ENCODE measurements at places on chromosomes 13 and 19. TPM values are rescaled to one million over a fixed set of nuclear protein-coding genes. Genes with fewer than 3 reads are reported as not detected.
A peak's percentile ranks its signal among the peaks of the same experiment; 100 is the strongest.

DNA sequence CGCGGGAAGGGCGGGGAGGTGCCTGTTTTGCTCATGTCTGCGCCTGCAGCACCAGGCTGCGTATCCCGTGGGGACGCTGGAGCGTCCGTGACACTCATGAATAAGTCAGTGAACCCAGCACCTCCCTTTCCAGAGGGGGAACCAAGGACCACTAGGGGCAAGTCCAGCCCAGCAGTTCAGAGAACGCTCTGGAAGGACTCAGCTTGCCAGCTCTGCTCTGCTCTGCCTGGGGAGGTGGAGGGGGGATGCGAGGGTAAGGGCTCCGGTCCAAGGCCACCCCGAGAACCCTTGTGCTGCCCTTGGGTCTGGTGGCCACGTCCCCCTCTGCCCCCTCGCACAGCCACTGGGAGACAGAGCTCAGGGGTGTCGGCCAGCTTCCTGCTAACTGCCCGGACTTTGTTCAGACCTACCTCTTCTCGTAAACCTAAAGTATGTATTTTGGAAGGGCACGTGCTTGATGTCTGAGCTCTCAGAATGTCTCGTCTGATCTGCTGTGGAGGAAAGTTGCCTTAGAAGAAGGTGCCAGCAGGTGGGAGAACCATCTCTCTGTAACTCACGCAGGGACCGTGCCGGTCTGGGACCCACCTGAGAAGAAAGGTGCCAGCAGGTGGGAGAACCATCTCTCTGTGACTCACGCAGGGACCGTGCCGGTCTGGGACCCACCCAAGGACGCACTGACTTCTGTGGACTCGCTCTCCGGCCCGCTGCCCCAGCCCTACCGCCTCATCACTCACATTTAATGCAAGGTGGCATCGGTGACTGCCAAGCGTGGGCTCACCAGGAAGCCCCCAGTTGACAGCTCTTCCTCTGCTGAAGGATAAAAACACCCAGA lies 34.1 kb downstream of the TMEM255B start:
- DNase-seq, result no peak

DNA sequence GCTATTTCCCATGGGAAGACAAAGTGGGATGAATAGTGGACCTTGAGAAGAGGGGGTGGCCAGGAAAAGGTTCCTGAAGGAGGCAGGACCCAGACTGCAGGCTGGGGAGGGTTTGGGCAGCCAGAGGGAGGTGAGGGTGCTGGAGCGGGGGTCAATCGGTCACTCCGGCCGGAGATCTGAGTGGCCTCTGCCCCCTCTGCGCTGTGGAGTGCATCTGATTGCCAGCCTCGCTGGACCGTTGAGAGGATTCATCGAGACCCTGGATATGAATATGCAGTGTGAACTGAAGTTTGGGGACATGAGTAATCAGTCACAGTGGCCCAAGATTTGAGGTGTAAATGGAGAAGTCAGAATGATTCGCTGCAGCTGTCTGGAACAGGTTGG lies 5.5 kb upstream of the ZNF580 start:
- no peak for DNase-seq

GRCh38 chr13:39100996-39101738 lies 62.9 kb downstream of the NHLRC3 start:
- DNase-seq, result no peak

GRCh38 chr13:114043421-114044053 lies 69.7 kb upstream of the C13orf46 start:
- DNase-seq, result no peak

DNA sequence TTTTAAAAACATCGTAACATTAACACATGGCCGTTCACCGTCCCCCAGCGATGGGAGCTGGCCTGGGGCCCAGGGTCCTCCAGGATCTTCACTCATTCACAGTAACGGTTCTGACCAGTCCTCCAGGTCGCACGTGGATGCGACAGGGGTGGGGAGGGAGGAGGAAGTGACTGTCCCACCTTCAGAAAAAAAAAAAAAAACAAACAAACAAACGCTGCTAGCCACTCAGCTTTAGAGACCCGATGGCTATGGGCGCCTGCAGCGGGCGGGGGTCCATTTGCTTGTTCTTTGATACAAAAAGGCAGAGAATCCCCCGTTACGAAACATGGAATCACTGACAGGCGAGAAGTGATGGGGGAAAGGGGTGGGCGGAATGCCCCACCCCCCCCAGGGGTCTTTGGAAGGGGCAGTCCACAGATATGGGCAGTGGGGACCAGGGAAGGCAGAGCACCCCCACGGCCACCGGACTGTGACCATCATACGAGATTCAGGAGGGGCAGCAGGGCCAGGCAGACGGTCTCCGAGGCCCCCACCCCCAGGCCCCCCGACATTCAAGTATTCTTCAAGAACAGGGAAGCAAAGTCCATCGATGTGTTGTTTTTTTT lies 13.3 kb downstream of the MKNK2 start:
- DNase-seq, result no peak

DNA sequence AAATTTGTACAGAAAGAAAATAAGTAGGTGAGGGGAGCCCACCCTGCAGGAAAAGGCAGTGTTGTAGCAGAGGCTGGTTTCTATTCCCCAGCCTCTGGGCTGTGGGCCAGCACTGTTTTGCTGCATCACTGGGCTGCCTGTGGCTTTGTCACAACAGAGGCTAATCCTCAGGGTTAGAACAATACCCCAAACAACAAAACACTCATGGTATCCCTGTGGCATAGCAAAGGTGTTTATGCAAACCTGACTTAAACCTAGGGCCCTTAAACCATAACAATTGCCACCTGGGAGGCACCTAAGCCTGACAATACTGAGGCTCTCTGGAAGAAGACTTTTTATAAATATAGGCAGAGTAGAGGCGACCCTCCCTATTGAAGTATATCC lies 314.7 kb downstream of the OLFM4 start:
- no peak for DNase-seq

- no peak for DNase-seq
These were observed 18.9 kb upstream of the ZNRF4 start for GRCh38 chr19:5436106-5436947.

GRCh38 chr19:55384131-55384919 lies at the start of gene TMEM238:
Gene TMEM238, minus strand, starts transcription at chr19:55384292. Its CDS starts 33 bp downstream, at chr19:55384259.
- peak; percentile 88 for DNase-seq

- no peak for DNase-seq
These were observed 26.4 kb downstream of the GRTP1 start for GRCh38 chr13:113337556-113337955.

- DNase-seq, result peak; percentile 84
These were observed 55.2 kb downstream of the VWA8 start for GRCh38 chr13:41905600-41906254.

DNA sequence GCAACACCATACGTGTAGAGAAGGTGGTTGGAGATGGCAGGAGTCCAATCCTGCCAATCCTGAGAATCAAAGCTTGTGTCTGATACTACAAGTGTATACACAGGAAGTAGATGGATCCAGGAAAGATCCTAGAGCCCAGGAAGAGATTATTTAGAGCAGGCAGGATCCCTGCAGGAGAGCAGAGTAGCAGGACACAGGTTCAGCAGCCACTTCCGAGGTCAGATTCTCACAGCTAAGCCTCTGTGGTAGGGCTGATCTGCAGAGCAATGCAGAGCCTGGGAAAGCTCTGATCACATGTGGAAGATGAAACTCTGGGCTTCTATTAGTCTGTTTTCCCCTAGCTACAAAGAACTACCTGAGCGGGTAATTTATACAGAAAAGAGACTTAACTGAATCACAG lies 28.5 kb upstream of the ZNF331 start:
- DNase-seq, result no peak

DNA sequence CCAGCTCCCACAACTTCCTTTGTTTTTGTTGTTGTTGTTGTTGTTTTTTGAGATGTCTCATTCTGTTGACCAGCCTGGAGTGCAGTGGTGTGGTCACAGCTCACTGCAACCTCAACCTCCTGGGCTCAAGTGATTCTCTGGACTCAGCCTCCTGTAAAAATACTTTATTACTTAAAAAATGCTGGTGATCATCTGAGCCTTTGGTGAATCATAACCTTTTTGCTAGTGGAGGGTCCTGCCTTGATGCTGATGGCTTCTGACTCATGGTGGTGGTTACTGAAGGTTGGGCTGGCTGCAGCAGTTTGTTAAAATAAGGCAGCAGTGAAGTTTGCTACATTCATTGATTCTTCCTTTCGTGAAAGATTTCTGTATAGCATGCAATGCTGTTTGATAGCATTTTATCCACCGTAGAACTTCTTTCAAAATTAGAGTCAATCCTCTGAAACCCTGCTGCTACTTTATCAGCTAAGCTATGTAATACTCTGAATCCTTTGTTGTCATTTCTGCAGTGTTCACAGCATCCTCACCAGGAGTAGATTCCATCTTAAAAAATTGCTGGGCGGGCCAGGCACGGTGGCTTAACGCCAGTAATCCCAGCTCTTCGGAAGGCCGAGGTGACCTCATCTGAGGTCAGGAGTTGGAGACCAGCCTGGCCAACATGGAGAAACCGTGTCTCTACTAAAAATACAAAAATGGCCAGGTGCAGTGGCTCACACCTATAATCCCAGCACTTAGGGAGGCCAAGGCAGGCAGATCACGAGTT lies 18.0 kb downstream of the ARHGAP35 start:
- DNase-seq, result no peak

DNA sequence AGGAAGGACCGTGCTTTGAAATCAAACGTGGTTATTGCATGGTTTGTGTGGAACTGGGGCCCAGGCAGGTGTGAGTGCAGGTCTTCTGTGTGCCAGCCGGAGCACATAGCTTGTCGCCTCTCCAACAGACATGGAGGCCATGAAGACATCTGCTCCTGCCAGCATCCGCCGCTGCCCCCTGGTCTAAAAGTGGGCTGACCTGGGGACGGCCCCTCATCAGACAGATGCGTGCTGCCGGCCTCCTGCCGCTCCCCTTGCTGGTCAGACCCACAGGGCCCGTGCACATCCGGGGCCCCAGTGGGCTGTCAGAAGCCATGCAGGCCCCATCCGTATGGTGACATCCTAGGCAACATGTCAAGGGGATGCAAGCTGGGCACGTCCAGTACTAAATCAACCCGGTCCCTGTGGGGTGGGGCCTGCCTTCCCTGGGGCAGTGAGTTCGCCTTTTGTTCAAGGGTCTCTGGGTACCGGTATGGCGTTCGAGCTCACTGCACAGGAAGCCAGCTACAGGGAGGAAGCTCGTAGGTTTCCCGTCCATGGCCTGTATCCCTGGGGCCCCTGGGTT lies 88.0 kb upstream of the MCF2L start:
- no peak for DNase-seq

BST2 gene
- 134 TPM for total RNA-seq

C1QTNF9 gene
- total RNA-seq, result 0.61 TPM

PRDX2 gene
- 396 TPM for total RNA-seq

ZNF439 gene
- total RNA-seq, result not detected

ZNF681 gene
- under 0.01 TPM for total RNA-seq

CD177 gene
- total RNA-seq, result not detected

PNMA8B gene
- total RNA-seq, result not detected

LGI4 gene
- not detected for total RNA-seq
